ENCODE measurements at places on chromosomes 1 and 21.

GRCh38 chr1:159248311-159248710, 43.6 kb downstream of the ACKR1 start:
- no peak for DNase-seq
- H3K27ac ChIP-seq = no peak overlapping the region
- no peaks in the 10 kb centered on the region for H3K36me3 ChIP-seq
- no peaks in the 10 kb centered on the region for H3K4me1 ChIP-seq
- H3K27me3 ChIP-seq = no peaks in the 10 kb centered on the region

GRCh38 chr1:217943361-217943760, 312.2 kb downstream of the SPATA17 start:
- no peak overlapping the region for H3K4me3 ChIP-seq
- H3K27me3 ChIP-seq = peaks cover 44% of the 10 kb centered on the region
- H3K27ac ChIP-seq = no peak overlapping the region
- no peaks in the 10 kb centered on the region for H3K36me3 ChIP-seq
- DNase-seq = no peak

DNA sequence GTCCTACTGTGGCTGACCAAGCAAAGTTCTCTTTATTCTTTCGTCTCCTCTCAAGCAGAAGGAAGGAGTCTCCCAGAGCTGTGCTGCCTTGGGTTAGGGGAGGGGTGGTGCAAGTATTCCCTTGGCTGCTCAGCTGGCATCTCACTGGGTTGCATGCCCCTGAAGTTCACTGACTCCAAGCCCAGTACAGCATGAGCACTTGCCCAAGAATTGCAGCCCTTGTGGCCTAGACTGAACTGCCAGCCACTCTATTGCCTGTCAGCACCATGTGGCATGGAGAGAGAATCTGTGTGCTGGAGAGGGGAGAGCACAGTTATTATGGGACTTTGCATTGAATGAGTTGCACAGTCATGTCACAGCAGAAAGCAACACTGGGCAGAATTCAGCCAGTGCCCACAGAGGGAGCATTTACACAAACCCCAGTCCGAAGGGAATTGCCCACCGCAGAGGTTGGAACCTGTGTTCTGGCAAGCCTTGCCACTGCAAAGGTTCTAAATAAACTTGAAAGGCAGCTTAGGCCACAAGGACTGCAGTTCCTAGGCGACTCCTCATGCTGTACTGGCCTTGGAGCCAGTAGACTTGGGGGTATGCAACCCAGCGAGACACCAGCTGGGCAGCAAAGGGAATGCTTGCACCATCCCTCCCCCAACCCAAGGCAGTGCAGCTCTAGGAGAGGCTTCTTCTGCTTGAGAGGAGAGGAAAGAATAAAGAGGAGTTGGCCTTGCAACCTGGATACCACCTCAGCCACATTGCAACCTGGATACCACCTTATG, 28.8 kb downstream of the DR1 start:
- no peaks in the 10 kb centered on the region for H3K4me1 ChIP-seq
- DNase-seq = no peak
- peaks cover 4% of the 10 kb centered on the region for H3K36me3 ChIP-seq
- H3K27ac ChIP-seq = no peak overlapping the region

DNA sequence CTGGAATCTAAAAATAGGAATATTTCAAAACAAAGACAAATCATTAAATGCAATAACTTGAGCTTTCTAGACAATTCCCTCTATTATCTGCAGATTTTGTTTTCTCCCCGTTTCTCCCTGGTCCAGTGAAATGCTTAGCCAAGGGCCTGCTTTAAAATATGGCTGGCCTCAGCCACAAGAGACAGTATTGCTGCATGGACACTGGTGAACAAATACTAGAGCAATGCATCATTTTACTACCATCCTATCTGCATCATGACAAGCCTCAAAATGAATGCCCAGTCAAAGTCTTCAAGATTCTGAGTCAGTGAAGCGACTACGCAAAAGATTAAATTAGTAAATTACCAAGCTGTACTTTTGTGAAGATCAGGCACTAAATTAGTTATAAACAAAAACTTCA, 80.5 kb downstream of the ENAH start:
- DNase-seq = no peak
- no peak overlapping the region for H3K4me3 ChIP-seq
- H3K27me3 ChIP-seq = no peaks in the 10 kb centered on the region

GRCh38 chr1:6824665-6825368, 39.6 kb downstream of the CAMTA1 start:
- no peaks in the 10 kb centered on the region for H3K27me3 ChIP-seq
- DNase-seq = no peak
- peaks cover 23% of the 10 kb centered on the region for H3K36me3 ChIP-seq
- H3K27ac ChIP-seq = no peak overlapping the region
